Fibroblast of upper back skin (primary cell): ENCODE measurements at places on chromosomes 6 and 20.

GRCh38 chr6:111129013-111129412 lies 41.7 kb downstream of the SLC16A10 start:
- DNase-seq: peak; percentile 2

- peak; percentile 47 for DNase-seq
Observed at GRCh38 chr6:151494936-151495320, 1.1 kb downstream of the CCDC170 start.

- DNase-seq: peak; percentile 34
Observed at GRCh38 chr20:9912858-9913434, 74.1 kb upstream of the PAK5 start.

DNA sequence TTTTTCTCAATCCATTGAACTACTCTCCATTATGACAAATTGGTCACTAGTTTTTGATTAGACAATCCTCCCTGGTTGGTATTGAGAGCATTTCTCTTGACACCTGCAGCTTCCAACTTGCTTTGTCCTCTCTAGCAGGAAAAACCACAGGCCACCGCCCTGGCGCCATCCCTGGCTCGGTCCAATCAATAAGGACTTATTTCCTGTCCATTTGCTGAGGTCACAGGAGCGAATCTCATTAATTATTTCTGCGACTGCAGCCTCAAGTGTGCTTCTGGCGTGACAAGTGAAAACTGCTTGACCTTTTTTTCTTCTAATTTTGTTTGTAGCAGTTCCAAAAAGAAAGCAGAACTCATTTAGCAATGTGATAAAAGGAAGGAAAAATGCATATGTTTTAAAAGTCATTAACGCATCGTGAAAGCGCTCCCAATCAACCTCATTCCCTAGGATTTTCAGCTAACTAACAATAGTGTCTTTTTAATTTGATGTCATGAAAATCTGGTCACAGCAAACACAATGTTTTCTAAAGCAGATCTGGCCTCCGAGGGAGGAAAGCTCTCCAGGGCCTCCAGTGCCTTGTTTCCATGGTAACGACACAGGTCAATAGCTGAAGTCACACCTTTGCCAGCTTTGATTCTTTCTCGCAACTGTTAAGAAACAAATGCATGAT lies 39.0 kb upstream of the BEND3 start:
- no peak for DNase-seq

- no peak for DNase-seq
Observed at GRCh38 chr6:152026291-152026690, 218.8 kb downstream of the ESR1 start.

DNA sequence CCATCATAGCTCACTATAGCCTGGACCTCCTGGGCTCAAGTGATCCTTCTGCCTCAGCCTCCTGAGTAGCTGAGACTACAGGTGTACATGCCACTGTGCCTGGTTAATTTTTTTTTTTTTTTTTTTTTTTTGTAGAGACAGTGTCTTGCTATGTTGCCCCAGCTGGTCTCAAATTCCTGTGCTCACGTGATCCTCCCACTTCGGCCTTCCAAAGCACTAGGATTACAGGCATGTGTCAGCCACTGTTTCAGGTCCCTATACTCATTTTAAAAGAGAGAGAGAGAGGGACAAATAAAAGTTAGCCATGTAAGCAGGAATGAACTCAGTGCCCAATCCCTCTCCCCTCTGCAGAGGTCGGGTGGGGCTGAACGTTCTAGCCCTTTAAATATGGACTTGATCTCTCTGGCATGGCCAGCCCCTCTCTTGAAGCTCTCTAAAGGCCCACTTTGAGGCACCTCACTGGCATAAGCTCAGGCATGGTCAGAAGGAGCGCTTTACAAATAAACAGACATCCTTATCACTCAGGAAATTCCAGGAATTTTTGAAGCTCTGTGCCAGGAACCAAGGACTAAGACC lies 9.0 kb upstream of the SERPINB1 start:
- DNase-seq: peak; percentile 37

GRCh38 chr6:106146852-106147351 lies 60.8 kb downstream of the PRDM1 start:
- DNase-seq: peak; percentile 12

DNA sequence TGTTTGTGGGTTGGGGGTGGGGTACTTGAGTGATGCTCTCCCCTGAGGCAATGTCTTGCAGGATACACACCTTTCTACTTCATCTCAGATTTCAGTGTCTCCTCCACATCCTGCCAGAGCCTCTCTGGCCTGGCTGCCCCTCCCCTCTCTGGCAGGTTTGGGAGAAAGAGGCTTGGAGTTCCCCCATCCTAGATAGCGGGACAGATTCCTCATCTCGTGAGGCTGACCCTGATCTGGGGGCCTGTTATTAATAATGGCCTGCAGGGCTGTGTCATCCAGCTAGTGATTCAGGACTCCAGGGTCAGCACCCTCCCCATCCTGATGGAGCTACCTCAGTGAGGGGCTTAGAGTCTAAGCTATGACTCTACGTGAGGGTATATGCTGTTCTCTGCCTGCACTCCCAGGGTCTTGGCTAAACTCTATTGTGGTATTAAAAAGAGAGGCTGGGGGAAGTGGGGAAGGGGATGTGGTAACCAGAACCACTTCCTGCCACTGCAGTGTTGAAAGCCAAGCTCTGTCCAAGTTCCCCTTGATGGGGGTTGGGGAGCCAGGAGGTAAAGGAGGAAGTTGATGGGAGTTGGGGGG lies 3.7 kb upstream of the MMP9 start:
- peak; percentile 31 for DNase-seq

DNA sequence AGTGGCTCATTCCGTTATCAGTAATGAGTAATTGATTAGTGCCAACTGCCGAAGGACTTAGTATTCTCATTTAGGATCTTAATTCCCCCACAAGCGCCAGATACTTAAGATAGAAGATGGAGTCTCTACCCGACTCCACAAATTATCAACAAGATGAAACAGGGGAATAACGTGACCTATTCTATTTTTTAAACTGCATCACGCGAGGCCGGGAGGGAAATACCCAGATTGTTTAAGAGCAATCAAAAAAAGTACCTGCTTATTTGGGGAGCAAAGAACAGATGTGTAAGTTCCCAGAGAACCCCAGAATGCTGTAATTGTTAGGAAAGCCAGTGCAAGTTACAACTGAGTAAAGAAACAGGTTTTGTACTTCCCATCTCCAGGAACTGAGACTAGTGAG lies 1.1 kb upstream of the MAP3K5 start:
- no peak for DNase-seq

- no peak for DNase-seq
Observed at GRCh38 chr20:23156842-23157423, 70.8 kb upstream of the CD93 start.

DNA sequence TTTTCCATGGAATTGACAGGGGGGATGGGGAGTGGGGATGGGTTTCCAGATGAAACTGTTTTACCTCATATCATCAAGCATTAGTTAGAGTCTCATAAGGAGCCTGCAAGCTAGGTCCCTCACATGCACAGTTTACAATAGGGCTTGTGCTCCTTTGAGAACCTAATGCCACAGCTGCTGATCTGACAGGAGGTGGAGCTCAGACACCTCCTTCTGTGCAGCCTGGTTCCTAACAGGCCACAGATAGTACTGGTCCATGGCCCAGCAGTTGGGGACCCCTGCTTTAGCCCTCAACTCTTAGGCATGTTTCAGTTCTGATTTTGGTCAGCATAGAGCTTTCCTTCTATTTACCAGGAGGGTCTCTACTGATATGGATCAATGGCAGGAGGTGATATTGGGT lies 251.6 kb downstream of the LAMA2 start:
- DNase-seq: no peak

- no peak for DNase-seq
Observed at GRCh38 chr20:36125097-36125496, 29.4 kb upstream of the EPB41L1 start.

GRCh38 chr20:36856195-36856594 lies 19.7 kb upstream of the TLDC2 start:
- DNase-seq: no peak
